ENCODE measurements at places on chromosomes 2 and 18.

DNA sequence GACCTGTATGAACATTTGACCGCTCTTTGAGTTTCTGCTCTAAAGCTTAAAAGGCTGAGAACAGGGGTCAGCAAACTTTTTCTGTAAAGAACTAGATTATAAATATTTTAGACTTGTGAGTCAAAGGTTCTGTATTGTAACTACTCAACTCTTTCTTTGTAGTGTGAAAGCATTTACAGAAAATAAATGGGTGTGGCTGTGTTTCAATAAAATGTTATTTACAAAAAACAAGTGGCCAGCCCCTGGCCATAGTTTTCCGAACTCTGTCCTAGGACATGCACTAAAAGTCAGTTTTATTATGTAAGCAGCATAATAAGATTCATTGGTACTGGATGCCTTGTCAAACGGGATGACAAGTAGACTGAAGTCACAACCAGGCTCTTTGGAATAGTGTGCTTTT, 434.9 kb downstream of the ZEB2 start:
- no peak for DNase-seq

- no peak for DNase-seq
Measured at GRCh38 chr2:227472265-227473121, 537 bp downstream of the AGFG1 start.

DNA sequence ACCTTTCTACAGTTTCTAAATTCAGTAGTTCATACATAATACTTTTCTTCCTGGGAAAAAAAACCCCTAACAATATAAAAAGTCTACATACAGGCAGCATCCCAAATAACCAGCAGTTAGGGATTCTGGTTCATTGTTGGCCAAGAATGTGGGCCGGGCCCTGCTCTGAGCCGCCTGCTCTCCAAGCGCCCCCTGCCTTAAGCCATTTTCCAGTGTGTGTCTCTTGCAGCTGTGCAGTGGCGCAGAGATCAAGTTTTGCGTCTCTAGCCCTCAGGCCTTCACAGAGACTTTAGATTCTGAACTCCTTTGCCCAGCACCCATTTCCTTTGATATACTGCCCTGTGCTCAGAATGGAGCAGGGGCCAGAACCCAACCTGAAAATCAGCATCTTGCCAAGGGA, 32.9 kb downstream of the RMC1 start:
- no peak for DNase-seq

DNA sequence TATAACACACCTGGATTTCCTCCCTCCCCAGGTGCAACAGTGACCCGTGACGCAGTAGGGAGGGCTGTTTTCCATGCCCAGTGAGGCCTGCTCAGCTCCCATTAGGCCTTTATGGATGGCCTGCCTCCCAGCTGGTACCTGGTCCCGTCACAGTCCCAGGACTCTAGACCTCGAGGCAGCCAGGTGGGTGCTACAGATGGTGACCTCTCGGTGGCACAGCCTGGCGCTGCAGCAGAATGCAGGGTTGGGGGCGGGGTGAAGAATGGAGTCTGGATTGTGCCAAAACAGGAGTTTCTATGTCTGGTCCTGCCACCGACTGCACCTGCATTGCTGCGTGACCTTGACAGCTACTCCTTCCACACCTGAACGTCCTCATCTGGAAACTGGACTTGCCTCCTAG, 18.0 kb upstream of the YWHAQ start:
- no peak for DNase-seq

DNA sequence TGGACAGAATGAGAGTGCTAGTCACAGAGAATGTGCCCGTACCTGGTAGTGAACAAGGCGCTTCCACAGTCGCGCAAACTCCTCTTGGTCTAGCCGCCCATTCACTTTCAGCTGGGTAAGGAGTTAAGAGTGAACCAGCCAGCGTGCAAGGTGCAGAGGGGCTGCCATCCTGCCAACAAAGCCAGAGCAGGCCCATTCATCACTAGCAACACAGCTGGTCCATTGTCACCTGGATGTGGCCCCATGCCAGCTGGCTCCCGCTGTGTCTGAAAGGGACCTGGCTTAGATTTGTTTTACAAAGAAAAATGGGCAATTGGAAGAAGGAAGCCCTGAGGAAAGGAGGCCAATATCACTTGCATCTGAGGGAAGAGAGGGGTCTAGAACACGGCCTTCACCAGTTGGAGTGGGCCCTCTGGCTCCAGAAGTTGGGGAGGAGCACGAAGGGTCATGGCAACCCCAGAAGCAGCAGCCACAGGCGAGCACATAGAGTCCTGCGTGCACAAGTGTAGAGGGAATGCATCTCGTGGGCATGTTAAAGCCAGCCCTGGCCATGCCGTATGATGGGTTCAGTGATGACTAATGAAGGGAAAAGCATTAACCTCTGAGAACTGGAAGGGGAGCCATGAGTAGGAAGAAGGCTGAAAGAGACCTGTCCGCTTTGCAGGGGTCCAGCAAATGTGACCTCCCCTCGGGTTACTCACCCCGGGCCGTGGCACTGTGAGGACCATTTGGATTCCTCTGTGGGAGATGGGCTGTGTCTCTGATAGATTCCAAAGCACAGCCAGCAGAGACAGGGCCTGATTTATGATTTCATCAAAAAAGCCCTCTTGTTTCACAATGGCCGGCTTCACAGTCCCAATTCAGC, 70.6 kb downstream of the CAPN13 start:
- no peak for DNase-seq

DNA sequence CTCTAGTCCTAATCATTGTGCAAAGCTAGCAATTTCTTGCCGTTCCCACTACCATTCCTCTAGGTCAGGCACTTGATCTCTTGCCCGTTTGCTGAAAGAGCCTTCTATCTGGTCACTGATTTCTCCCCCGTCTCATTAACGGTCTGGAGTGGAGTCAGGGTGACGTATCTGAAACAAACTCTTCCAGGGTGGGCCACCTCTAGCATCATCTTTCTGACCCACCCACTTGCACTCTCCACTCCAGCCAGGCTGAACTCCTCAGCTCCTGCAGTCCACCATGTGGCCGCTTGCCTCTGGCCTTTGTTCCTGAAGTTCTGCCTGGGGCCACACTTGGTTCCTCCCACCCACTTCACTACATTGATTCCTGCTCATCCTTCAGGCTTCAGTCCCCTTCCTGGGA, 13.3 kb downstream of the BCL2 start:
- DNase-seq, result no peak

GRCh38 chr2:125037135-125037653, 1012.1 kb downstream of the CNTNAP5 start:
- DNase-seq, result no peak

DNA sequence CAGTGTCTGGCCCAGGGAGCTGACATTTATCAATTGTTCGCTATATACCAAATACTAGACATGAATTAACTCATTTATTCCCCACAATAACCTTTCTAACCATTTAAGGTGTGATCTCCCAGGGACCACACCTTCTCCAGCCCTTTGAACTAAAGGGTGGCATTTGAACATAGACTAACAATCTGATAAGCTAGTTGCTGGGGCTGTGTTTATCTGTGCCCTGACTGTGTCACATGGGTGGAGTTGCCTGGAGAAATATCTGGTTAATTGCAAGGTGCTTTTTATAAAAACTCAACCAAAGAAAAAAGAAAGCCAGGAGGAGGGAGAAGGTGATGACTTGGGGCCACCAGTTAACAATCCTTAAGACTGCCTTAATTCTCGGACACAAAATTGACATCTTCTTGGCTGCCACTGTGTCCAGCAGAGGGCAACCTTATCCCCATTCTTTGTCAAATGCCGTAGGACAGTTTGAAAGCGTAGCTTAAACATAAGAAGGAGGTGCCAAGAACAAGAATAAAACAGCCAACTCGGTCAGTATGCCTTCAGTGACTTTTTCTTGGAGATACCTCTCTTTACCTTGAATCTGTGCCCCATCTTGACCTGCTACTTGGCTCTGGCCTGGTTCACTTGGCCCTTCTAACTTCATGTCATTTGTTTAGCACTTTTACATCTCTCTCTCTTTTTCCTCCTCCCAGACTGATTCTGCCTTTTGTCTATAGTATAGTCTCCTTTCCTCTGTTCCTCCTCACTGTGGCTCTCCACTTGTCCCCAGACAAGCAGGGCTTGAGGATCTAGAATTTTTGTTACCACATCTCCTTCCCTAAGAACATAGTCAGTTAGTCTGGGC, 183.4 kb downstream of the MYO3B start:
- peak; percentile 16 for DNase-seq

DNA sequence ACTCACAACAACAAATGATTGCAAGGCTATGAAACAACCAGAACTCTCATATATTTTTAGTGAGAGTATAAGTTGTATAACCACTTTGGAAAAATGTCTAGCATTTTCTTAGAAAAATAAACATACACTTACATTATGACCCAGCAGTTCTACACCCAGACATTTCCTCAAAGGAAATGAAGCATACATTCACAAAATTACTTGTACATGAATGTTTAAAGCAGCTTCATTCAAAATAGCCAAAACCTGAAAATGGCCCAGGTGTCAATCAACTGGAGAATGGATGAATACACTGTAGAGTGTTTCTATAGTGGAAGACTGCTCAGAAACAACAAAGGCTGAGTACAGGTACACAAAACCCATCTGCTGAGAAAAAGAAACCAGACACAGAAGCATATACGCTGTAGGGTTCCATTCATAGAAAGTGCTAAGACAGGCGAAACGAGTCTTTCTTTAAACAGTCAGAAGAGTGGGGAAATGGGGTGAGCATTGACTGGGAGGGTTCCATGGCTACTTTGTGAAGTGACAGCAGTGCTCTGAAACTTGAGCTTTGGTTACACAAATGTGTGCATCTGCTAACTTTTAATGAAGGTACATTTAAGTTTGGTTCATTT, 799.0 kb downstream of the DCDC2C start:
- no peak for DNase-seq

- DNase-seq, result no peak
Measured at GRCh38 chr2:27209621-27210401, 2.0 kb upstream of the ATRAID start.

DNA sequence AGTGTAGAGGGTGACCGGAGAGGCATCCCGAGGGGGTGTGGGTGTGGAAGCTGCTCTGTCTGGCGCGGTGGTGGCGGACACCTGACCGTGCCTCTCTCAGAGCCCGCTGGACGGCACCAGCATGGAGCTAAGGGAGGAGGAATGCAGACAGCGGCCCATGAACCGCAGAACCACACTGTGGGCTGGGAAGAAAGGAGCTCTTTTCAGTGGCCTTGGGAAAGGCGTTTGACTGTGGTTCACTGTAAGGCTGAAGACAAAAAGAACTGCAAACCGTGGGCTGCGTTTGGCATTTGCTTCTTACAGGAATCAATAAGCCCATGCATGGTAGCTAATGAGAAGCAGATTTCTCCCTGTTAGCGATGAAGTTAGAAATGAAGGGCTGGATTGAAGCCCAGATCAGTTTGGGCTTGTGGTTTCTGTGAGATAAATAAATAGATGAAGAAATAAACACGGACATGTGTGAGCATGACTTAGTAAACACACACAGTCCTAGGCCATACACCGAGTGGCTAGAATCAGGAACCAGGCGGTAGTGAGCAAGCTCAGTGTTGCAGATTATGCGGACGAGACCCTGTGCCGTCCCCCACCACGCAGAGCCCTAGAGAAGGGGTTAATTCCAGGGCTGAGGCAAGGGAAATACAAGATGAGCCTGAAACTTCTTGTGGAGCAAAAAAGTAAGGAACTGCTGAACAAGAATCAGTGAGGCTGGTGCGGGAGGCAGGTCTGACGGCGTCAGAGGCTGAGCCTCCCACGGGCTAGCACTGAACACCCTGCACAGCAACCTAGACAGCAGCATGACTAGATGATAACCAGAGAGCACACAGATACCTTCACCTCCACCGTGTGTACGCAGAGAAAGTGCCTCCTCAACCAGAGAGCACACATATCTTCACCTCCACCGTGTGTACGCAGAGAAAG, 29.3 kb upstream of the NFATC1 start:
- DNase-seq, result no peak

- DNase-seq, result no peak
Measured at GRCh38 chr2:113116100-113116958, 11.1 kb upstream of the IL1RN start.

- DNase-seq, result no peak
Measured at GRCh38 chr2:43812947-43813346, 25.7 kb downstream of the ABCG5 start.
